ENCODE measurements at places on chromosomes 13 and 19. TPM values are rescaled to one million over a fixed set of nuclear protein-coding genes. Genes with fewer than 3 reads are reported as not detected.

DNA sequence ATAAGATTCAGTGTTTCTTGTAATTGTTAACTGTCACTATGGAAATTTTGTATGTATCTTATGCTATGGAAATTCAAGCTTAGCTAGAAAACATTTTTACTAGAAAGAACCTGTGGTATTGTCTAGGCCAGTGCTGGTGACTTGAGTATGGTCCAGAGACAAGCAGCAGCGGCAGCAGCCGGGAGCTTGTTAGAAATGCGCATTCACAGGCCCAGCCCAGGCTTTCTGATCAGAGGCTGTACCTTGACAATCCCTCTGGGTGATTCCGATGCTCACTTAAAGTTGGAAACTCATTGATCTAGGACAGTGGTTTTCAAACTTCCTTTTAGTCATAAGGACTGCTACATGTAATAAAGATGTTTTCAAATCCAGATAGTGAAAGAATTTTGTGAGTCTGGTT lies 287.4 kb downstream of the SHISA2 start:
- no peaks in the 10 kb centered on the region for H3K27me3 ChIP-seq
- no peaks in the 10 kb centered on the region for H3K36me3 ChIP-seq
- no peak overlapping the region for H3K27ac ChIP-seq
- no peak overlapping the region for H3K4me3 ChIP-seq

DNA sequence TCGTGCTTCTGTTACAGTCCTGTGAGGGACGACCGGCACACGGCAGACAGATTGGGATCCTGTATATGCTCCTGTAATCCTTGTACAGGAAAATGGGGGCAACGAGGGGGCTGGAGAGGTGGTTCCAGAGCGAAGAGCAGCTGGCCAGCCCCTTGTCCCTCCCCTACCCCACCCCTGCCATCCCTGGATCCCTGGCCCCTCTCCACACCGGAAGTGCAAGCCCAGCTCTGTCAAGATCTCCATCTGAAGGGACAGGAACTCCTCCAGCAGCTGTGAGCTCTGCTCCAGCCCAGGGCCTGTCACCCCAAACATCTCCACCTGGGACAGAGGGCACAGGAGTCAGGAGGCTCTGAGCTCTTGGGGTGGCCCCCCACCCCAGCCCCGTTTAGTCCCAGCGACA lies 5.5 kb upstream of the CCER2 start:
- no peak overlapping the region for H3K4me3 ChIP-seq
- H3K27ac ChIP-seq = no peak overlapping the region
- peaks cover 15% of the 10 kb centered on the region for H3K4me1 ChIP-seq

- no peaks in the 10 kb centered on the region for H3K27me3 ChIP-seq
- H3K4me3 ChIP-seq = no peak overlapping the region
- H3K27ac ChIP-seq = no peak overlapping the region
- H3K36me3 ChIP-seq = no peaks in the 10 kb centered on the region
Measured at GRCh38 chr13:85236413-85236812, 562.8 kb downstream of the SLITRK6 start.

DNA sequence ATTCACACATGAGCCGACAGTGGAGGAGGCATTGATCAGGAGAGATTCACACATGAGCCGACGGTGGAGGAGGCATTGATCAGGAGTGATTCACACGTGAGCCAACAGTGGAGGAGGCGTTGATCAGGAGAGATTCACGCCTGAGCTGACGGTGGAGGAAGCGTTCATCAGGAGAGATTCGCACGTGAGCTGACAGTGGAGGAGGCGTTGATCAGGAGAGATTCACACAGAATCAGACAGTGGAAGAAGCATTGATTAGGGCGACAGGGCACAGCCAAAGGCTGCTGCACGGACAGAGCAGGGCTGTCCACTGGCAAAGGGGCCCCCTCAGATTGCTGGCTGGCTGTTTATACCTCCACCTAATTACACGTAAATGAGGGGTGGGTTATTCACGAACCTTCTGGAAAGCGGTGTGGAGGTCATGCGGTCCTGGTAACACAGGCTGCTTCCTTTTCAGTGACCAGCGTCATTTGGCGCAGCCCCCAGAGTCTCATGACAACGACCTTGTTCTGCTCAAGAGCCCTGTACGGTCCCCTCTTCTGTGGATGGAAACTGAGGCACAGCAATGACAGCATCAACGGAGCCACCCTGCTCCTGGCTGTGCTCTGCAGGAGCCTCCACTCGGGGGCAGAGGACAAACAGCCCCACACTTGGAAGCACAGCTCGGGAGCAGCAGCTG lies 50.6 kb upstream of the GAS6 start:
- H3K4me3 ChIP-seq = no peak overlapping the region
- peaks cover 9% of the 10 kb centered on the region for H3K36me3 ChIP-seq
- H3K27me3 ChIP-seq = peaks cover 11% of the 10 kb centered on the region
- DNase-seq = no peak

- no peak for DNase-seq
- H3K27ac ChIP-seq = no peak overlapping the region
- H3K4me1 ChIP-seq = peaks cover 5% of the 10 kb centered on the region
- H3K27me3 ChIP-seq = no peaks in the 10 kb centered on the region
Measured at GRCh38 chr13:93378184-93378583, 151.6 kb downstream of the GPC6 start.

DNA sequence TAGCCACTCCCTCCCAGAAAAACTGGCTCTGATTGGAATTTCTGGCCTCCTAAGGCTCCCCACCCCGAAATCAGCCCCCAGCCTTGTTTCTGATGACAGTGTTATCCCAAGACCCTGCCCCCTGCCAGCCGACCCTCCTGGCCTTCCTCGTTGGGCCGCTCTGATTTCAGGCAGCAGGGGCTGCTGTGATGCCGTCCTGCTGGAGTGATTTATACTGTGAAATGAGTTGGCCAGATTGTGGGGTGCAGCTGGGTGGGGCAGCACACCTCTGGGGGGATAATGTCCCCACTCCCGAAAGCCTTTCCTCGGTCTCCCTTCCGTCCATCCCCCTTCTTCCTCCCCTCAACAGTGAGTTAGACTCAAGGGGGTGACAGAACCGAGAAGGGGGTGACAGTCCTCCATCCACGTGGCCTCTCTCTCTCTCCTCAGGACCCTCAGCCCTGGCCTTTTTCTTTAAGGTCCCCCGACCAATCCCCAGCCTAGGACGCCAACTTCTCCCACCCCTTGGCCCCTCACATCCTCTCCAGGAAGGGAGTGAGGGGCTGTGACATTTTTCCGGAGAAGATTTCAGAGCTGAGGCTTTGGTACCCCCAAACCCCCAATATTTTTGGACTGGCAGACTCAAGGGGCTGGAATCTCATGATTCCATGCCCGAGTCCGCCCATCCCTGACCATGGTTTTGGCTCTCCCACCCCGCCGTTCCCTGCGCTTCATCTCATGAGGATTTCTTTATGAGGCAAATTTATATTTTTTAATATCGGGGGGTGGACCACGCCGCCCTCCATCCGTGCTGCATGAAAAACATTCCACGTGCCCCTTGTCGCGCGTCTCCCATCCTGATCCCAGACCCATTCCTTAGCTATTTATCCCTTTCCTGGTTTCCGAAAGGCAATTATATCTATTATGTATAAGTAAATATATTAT lies 6.1 kb downstream of the FOSB start:
- peak overlapping the region; percentile 67 for H3K27ac ChIP-seq
- DNase-seq = no peak
- peaks cover 41% of the 10 kb centered on the region for H3K4me1 ChIP-seq
- H3K36me3 ChIP-seq = peaks cover 17% of the 10 kb centered on the region

- H3K27ac ChIP-seq = no peak overlapping the region
- no peak for DNase-seq
- H3K4me3 ChIP-seq = no peak overlapping the region
Measured at GRCh38 chr13:109646423-109646822, 140.0 kb downstream of the IRS2 start.

DNA sequence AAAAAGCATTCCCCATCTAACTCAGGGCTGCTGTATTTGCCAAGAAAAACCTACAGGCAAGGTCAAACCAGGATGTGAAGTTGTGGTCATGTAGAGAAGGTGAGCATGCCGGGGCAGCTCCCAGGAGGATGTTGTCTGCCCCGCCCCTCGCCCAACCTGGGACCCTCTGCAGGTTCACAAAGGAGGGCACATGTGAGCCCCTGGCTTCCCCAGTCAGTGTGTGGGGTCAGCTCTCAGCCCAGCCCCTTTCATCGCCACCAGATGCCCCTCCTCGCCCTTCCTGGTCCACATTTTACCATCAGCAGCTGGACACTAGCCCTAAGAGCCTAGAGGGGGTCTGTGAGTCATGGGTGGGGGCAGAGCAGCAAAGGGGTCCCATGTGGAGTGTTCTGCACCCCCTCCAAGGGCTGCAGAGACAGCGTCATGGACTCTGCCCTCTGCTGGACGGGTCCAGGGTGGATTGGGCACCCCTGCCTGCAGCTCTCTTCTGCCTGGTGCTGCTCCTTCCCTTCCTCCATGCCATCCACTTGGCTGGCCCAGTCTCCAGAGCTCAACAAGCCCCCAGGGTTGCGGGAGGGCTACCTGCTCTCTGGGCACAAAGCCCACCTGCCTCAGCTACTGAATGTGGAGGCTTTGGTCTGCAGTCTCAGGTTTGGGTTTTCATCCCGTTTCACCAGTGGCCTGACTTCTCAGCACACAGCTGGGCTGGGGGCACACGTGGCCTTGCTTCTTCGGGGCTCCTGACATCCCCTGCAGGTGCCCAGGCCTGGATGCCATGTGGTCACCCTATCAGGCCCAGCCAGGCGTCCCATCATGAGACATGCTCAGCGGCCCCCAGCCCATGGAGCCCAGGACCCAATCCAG lies 3.7 kb downstream of the PLEKHF1 start:
- peaks cover 12% of the 10 kb centered on the region for H3K4me1 ChIP-seq
- no peak overlapping the region for H3K27ac ChIP-seq
- no peak for DNase-seq
- no peak overlapping the region for H3K4me3 ChIP-seq
- H3K36me3 ChIP-seq = peaks cover 3% of the 10 kb centered on the region

GRCh38 chr13:97100821-97101220 lies 106.5 kb upstream of the OXGR1 start:
- peaks cover 3% of the 10 kb centered on the region for H3K27me3 ChIP-seq
- DNase-seq = no peak
- H3K27ac ChIP-seq = no peak overlapping the region
- no peak overlapping the region for H3K4me3 ChIP-seq
- H3K36me3 ChIP-seq = no peaks in the 10 kb centered on the region

GRCh38 chr13:20953245-20953931 lies 50.8 kb upstream of the XPO4 start:
- peaks cover 3% of the 10 kb centered on the region for H3K27me3 ChIP-seq
- no peak overlapping the region for H3K4me3 ChIP-seq
- H3K36me3 ChIP-seq = no peaks in the 10 kb centered on the region
- DNase-seq = no peak
- peaks cover 3% of the 10 kb centered on the region for H3K4me1 ChIP-seq
- no peak overlapping the region for H3K27ac ChIP-seq

GRCh38 chr19:1009041-1009980 lies 9.1 kb downstream of the GRIN3B start:
- no peak overlapping the region for H3K27ac ChIP-seq
- H3K4me1 ChIP-seq = no peaks in the 10 kb centered on the region
- H3K27me3 ChIP-seq = peaks cover 3% of the 10 kb centered on the region
- no peak overlapping the region for H3K4me3 ChIP-seq

GRCh38 chr19:18733196-18733647 lies 49.7 kb downstream of the CRTC1 start:
- no peak overlapping the region for H3K4me3 ChIP-seq
- H3K36me3 ChIP-seq = no peaks in the 10 kb centered on the region
- peaks cover 13% of the 10 kb centered on the region for H3K4me1 ChIP-seq
- DNase-seq = no peak
- H3K27ac ChIP-seq = no peak overlapping the region
- peaks cover 4% of the 10 kb centered on the region for H3K27me3 ChIP-seq

- H3K4me3 ChIP-seq = no peak overlapping the region
- H3K36me3 ChIP-seq = no peaks in the 10 kb centered on the region
- H3K27me3 ChIP-seq = no peaks in the 10 kb centered on the region
- H3K27ac ChIP-seq = no peak overlapping the region
- no peak for DNase-seq
- no peaks in the 10 kb centered on the region for H3K4me1 ChIP-seq
Measured at GRCh38 chr13:69683921-69684686, 423.5 kb upstream of the ATXN8OS start.

DNA sequence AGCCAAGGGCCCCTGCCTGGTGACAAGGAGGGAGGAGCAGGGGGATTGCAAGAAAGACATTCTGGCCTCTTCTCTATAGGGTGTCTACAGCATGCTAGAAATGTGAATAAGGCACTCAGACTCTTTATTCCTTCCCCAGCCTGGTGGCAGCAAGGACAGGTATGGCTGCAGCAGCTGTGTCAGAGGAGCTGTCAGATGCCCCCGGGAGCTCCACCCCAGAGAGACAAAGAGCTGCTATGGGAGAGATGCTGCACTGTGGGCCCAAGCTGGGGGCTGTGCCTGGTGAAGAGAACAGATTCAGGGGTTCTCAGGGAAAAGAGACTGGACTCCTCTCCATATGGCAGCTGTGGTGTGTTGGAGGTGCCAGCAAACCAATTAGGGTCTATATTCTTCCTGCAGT lies 1063.3 kb downstream of the OLFM4 start:
- H3K4me3 ChIP-seq = no peak overlapping the region
- no peaks in the 10 kb centered on the region for H3K4me1 ChIP-seq
- DNase-seq = no peak
- H3K27ac ChIP-seq = no peak overlapping the region
- no peaks in the 10 kb centered on the region for H3K36me3 ChIP-seq
- H3K27me3 ChIP-seq = no peaks in the 10 kb centered on the region

GRCh38 chr13:67493835-67494234 lies 263.7 kb upstream of the PCDH9 start:
- no peak overlapping the region for H3K27ac ChIP-seq
- no peaks in the 10 kb centered on the region for H3K36me3 ChIP-seq
- DNase-seq = no peak
- H3K27me3 ChIP-seq = no peaks in the 10 kb centered on the region
- no peaks in the 10 kb centered on the region for H3K4me1 ChIP-seq
- H3K4me3 ChIP-seq = no peak overlapping the region

DNA sequence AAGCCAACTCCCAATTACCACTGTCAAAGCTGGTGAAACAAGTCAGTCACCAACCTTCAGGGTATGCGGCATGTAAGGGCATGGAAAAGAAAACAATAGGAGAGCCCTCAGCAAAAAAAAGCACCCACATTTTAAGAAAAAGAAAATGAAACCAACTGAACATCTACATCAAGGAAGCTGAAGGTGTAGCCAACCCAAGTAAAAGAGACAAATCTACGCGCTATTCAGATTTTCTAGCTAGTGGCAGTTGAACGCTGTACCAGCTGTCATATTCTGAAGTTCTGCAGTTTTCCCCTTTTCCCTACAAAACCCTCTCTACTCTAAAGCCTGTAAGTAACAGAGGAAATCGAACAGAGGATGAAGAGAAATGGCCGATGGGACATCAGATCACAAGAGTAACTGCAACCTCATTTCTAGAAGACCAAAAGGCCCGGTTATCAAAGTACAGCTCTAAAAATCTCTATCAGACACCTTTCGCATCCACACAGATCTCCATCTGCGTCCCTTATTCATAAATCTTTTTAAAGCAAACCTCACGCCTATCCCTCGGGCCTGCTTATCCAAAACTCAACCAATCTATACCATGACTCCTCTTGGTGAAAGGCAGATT lies 1.4 kb downstream of the MYCBP2 start:
- H3K36me3 ChIP-seq = no peaks in the 10 kb centered on the region
- H3K4me1 ChIP-seq = peaks cover 47% of the 10 kb centered on the region
- peaks cover 16% of the 10 kb centered on the region for H3K27me3 ChIP-seq

- no peak overlapping the region for H3K4me3 ChIP-seq
- peaks cover 4% of the 10 kb centered on the region for H3K27me3 ChIP-seq
- H3K36me3 ChIP-seq = no peaks in the 10 kb centered on the region
Measured at GRCh38 chr13:85588359-85588758, 210.9 kb downstream of the SLITRK6 start.

- H3K4me1 ChIP-seq = peaks cover 25% of the 10 kb centered on the region
- no peak overlapping the region for H3K27ac ChIP-seq
- H3K36me3 ChIP-seq = no peaks in the 10 kb centered on the region
- H3K27me3 ChIP-seq = no peaks in the 10 kb centered on the region
- DNase-seq = no peak
Measured at GRCh38 chr13:42279080-42279479, 7.1 kb downstream of the AKAP11 start.

IGFL2 gene
- not detected for total RNA-seq

KISS1R gene
- total RNA-seq = not detected
